ENCODE measurements at places on chromosomes 3 and 15. TPM values are rescaled to one million over a fixed set of nuclear protein-coding genes. Genes with fewer than 3 reads are reported as not detected.

The ACOX2 gene
- total RNA-seq = 33.4 TPM

The ISLR2 gene
- total RNA-seq = 1.3 TPM

GRCh38 chr3:20099060-20099459, 58.8 kb downstream of the KAT2B start:
- DNase-seq = no peak

DNA sequence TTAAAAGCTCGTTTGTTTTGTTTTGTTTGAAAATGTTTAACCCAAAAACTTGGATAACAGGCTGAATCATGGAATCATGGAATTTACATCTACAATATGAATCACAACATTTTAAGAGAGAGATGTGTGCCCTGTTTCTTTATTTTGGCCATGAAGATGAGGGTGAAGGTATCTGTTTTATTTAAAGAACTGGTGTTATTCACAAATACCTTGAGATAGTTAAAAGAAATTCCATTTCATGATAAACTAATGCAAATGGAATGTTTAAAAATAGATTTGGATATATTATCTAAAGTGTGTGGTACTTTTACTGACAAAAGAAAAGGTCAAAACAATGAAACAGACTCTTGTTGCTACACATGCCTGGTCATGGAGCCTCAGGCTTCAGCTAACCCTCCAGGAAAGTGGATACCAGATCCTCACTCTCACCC, 486.0 kb upstream of the CFAP20DC start:
- no peak for DNase-seq

GRCh38 chr3:185648396-185648795, 62.3 kb downstream of the SENP2 start:
- no peak for DNase-seq

GRCh38 chr3:132821314-132821713, 99.1 kb upstream of the NPHP3 start:
- DNase-seq = no peak

GRCh38 chr3:155554777-155555451, 190.0 kb downstream of the PLCH1 start:
- DNase-seq = no peak

Measured in Right ventricle myocardium inferior (tissue), 1 donor.